ENCODE measurements at places on chromosomes 16 and 17.
A peak's percentile ranks its signal among the peaks of the same experiment; 100 is the strongest.

- DNase-seq: no peak
Measured at GRCh38 chr17:45940293-45940692, 45.9 kb downstream of the MAPT start.

- no peak for DNase-seq
Measured at GRCh38 chr16:31185339-31185738, 5.4 kb downstream of the FUS start.

DNA sequence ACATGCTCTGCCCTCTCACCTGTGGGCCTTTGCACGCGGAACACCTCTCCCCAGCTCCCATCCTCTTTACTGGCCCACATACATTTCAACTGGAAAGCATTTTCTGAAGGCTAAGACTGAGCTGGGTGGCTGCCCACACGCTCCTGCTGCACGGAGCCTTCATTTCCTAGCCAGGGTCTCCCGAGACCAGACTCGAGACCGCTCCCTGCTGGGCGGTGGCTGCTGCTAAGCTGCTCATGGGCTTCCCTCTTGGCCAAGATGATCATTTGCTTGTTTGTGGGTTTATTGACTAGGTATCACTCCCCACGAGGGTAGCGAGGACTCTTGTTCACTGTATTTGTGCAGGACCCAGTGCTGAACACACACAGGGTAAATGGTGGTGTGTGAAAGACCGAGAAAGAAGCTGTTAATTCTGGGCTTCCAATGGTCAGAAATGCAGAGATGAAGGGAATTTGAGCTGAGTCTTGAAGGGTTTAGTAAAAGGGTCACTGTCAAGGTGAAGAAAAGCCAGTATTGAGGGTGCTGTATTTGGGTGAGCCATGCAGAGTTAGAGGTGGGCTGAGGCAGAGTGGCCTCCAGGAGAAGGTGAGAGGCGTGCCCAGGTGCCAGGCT is 907 bp downstream of the TRAPPC2L start:
- DNase-seq: peak; percentile 44

DNA sequence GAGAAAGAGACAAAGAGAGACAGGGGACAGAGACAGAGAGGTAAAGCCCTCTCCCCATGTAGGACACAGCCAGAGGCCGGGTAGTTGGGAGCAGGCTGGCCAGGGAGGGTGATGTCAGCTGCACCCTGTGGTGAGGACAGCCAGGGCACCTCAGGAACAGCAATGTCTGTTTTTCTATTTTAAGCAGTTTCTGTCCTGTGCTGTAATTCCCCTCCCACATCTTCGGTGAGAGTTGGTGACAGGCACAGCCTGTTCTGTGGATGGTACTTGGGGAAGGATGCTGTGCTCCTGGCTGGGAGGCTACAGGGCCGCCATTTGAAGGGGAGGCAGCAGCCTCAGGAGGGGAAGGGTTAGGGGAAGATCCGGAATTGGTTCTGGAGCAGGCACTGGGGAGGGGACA is 163.5 kb downstream of the SDK2 start:
- DNase-seq: no peak

- DNase-seq: no peak
Measured at GRCh38 chr17:57441270-57441600, 184.9 kb downstream of the MSI2 start.

DNA sequence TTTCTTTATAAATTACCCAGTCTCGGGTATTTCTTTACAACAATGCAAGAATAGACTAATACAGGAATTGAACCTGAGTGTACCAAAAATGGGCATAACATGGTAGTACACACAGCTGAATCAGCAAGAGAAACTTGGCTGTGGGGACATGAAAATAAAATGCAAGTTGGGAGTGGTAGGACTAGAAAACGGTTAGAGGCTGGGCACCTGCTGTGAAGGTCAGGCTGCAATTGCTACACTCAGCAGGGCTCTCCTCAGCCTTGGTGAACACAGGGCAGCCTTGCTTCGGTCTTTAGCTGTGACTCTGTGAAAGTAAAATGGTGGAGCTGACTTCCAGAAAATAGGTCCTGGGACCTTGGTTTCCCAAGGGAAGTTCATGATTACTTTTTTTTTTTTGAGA is 45.6 kb downstream of the CNGB1 start:
- no peak for DNase-seq

GRCh38 chr16:89693289-89693731 is 6.8 kb downstream of the CDK10 start:
- no peak for DNase-seq

- no peak for DNase-seq
Measured at GRCh38 chr16:2905988-2906387, 5.7 kb upstream of the FLYWCH1 start.

DNA sequence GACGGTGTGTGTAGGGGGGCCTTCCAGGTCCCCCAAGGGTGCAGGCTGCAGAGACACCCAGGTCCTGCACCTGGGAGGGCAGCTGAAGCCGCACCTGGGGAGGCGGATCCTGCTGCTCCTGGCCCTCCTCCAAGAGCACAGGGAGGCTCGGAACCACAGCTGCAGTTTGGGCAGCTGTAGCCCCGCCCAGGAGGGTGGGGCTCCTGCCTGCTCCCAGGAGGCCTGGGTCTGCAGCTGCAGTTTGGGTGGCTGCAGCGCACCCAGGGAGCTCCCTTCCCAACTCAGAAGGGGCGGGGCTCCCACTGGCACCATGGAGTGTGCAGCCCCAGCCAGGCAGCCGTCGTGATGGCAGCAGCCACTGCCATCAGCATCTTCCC is 69.4 kb upstream of the NKD1 start:
- no peak for DNase-seq

DNA sequence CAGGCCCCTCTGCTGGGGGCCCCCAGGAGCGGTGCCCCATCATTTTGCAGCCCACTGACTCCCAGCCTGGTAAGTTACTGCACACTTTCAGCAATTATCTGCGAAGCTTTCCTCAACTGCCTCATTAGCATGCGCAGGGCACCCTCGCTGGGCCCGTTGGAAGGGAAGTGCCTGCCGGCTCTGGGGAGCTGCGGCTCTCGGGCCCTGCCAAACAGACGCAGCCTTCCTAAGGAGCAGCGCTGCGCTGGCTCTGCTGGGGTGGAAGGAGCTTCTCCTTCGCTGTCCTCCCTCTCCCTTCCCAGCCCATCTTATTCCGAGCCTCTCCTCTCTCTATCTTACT is 71.0 kb downstream of the RBBP6 start:
- no peak for DNase-seq

- no peak for DNase-seq
Measured at GRCh38 chr17:2405247-2405926, 4.5 kb upstream of the MNT start.

- no peak for DNase-seq
Measured at GRCh38 chr17:21127509-21128077, 829 bp downstream of the DHRS7B start.

GRCh38 chr16:28597692-28598261 is 927 bp upstream of the SULT1A2 start:
- DNase-seq: no peak

- peak; percentile 83 for DNase-seq
Measured at GRCh38 chr16:65113441-65113840, 8.4 kb downstream of the CDH11 start.

DNA sequence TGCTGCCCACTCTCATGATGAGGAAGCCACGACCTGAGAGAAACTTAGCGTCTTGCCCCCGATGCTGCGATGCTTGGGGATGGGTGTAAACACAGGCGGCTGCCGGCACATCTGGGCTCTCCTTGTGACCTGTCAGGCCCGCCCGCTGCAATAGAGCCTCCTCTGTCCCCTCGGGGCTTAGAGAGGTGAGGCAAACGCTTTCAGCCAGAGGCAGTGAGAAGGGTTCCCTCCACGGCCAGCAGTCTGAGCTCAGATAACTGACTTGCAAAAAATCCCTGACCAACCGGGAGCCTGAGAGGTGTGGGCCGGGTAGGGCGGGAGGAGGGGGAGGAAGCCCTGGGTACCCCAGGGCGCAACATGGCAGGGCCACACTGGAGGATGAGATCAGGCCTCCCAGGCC is 260.6 kb downstream of the C16orf95 start:
- no peak for DNase-seq

DNA sequence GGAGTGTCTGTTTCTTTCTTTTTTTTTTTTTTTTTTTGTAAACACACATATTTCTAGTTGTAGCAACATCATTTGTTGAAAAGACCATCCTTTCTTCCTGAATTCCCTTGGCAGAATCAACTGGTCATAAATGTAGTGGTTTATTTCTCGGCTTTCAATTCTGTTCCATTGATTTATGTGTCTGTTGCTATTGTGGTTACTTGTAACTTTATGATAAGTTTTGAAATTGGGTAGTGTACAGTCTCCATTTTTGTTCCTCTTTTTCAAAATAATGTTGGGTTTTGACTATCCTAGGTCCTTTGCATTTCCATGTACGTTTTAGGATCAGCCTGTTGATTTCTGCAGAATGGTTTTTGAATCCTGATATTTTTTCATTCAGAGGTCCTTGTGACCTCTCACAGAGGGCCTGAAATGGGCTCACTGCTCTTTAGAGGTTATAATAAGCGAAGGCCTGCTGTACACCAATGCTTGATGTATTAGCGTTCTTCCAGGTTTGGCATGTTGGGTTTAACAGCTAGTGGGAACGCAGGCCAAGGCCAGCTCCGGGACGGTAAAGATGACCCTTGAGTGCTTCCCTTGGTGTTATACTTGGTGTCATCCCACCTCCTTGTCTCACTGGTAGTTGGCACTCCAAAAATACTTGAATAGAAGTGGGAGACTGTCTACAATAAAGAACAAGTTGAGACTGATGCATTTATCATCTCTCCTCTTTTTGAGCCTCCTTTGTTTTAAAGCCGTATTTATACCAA is 43.8 kb downstream of the ZNRF1 start:
- DNase-seq: no peak

GRCh38 chr17:50573866-50574611 is 13.5 kb downstream of the CACNA1G start:
- DNase-seq: peak; percentile 91

All from NCI-H524 (cell line).